ENCODE measurements at places on chromosomes 1 and 21.

GRCh38 chr1:42983253-42983652, 24.6 kb upstream of the SLC2A1 start:
- no peak for DNase-seq

DNA sequence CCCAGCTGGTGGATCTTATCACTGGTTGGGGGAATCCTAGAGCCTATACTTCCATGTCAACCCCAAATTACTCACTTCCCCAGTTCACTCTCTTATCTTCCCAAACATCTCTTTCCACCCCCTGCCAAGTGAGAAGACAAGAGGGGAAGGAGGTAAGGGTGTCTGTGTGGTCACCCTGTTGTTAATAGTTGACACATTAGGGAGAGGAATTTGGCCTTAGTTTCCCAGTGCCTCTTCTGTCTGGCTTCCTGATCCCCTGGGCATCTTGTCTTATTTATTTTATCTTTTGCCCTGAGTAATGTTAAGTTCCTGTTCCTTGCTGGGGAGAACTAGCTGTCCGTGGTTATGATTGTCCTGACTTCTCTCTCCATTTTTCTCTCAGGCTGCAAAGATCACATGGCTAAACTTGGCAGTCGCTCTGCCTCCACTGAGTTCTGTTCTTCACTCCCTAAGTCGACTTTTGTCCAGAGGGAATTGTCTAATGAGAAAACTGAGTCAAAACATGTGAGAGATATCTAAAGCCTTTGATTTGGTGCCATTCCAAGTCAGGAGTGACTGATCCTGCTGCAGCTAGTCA, 157.1 kb upstream of the SYT6 start:
- DNase-seq, result no peak

DNA sequence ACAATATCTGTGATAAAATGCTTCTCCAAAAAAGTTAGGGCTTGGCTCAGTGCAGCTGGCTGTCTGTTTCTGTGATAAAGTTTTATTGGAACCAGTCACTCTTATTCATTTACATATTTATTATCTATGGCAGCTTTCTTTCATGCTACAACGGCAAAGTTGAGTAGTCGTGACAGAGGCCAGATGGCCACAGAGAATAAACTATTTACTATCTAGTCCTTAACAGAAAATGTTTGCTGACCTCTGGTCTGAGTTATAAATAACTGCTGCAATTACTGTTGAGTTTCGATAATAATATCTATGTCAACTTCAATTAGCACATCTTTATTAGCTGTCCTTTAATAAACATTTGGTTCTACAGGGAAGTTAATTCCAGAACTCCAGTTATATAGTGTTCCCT, 180.2 kb upstream of the RUNX1 start:
- DNase-seq, result no peak

GRCh38 chr1:22373252-22373651, 78.4 kb upstream of the ZBTB40 start:
- DNase-seq, result no peak

- peak; percentile 62 for DNase-seq
Measured at GRCh38 chr1:109490029-109490933, 3.6 kb upstream of the CYB561D1 start.

DNA sequence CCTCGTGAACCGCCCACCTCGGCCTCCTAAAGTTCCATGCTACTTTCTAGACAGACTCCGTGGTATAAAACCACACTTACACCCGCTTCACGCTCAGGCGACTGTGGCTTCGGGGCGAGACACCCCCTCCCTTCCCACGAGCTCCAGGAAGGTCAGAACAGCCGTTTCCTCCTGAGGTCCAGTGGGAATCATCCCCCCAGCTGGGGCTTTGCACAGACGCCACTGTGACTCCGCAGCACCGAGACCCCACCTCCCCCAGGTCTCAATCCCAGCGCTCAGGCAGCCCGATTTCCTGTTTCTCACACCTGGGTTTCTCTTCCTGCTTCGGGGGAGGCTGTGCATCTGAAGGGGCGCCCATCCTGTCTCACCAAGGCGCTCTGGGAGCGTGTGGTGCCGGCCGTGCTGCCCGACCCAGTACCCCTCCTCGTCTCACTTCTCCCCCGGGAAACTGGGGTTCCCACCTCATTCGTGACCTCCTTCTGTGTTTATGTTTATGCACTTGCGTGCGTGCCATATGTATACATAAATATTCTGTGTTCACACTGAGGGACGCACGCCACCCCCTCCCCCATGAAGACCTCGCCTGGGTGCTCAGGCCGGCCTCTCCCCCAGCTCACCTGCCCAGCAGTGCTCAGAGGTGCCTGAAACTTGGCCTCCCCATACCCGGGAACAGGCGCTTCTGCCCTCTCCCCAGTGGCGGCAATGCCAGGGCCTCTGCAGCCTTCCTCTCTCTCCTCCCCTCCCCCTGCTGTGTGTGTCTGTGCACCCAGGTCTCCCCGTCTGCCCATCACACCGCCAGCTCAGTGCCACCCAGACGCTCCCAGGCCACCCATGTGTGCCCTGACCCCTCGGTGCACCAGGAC, 14.6 kb downstream of the SLC35E2B start:
- no peak for DNase-seq

DNA sequence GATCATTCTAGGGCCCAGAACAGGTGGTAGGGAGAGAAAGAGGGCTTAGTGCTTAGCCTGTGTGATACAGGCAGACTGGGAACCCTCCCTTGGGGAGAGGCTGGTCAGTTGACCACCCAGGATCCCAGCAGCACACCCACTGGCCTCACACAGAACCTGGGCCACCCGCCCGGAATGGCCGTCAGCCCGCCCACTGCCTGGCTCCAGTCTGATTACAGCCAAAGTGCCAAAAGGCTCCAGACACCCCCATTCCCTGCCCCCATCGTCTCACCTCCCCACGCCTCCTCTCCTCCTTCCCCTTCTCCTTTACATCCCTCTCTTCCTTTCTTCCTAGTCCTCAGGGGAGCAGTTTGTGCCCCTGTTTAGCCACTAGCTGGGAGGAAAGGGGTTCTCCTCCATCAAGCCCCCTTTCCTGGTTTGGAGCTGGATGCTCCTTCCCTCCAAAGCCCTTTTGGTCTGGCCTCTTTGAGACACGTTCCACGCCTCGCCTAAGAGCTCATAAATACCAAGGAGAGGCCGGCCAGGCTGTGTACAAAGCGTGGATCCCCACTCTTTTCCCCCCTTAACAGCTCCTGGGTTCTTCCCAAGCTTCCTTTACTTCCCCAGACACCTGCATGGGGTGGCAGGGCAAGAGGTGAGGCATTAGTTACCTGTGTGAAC, 4.6 kb upstream of the WNT2B start:
- no peak for DNase-seq

DNA sequence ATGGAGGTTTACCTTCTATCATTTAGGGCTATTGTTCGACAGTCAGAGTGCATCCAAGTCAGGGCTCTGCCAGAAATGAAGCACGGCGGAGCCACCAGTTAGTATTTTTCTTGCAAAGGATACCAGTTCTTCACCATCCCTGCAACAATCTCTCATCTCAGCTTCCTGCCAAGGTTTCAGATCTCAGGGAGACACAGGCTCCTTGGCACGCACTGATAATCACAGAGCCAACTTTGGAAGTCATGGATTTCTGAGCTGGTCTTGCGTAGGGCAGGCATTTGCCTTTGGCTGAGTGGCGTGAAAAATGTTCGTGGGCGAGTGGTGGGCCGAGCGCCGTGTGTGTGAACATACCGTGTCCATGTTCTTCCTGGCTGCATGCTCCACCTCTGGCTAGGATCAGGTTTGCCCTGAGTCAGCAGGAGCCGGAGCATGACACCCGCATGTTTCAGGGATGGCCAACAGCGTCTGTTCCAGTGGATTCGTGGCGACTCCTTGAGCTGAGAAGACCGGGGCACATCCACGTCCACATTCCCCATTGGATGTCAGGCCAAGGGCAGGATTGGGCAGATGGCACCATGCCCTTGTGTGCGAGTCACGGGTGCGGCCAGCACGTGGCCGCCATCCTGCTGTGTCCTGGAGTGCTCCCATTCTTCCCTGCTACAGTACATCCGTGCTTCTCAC, 118.5 kb upstream of the C1orf174 start:
- DNase-seq, result no peak

GRCh38 chr21:44377922-44378645, 24.7 kb downstream of the TRPM2 start:
- DNase-seq, result no peak

GRCh38 chr1:19481826-19482398, 3.4 kb downstream of the CAPZB start:
- no peak for DNase-seq

GRCh38 chr1:118914379-118915161, 73.6 kb downstream of the TBX15 start:
- DNase-seq, result no peak

DNA sequence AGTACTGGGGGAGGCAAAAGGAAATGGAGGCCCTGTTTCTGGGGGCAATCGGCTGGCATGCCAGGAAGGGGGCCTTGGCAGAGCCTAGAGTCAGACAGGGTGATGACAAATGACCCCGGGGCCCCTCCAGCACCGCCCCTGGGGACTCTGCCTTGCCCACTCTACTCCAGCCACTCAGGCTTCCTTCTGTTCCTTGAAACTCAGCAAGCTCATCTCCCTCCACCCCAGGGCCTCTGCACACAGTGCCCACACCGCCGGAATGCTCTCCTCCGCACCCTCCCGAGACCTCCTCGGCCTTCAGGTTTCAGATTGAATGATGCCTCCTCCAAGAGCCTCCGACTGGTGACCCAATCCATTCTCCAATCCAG, 122.5 kb upstream of the ZBTB40 start:
- no peak for DNase-seq

DNA sequence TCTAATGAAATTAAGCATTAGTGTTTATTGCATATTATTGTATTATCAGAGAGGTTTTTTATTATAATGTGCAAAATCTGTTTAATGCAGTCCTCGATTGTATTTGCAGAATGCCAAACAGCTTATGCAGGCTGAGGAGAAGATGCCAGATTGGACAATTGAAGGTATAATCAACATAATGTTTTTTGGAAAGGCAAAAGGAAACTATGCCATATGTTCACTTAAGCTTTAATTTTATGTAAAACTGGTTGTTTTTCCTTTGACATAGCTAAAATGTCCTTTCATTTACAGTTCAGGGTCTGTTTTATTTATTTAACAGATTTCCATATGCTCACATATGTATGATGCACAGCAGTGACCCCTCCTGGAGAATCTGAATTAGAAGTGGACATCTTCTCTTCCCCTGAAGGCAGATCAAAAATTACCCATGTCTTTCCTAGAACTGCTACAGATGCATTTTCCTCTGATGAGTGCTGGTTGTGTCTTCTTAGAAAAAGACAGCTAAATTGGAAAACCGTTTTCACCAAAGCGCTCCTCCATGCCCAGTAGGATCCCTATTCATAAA, 143.5 kb upstream of the USH2A start:
- DNase-seq, result no peak

DNA sequence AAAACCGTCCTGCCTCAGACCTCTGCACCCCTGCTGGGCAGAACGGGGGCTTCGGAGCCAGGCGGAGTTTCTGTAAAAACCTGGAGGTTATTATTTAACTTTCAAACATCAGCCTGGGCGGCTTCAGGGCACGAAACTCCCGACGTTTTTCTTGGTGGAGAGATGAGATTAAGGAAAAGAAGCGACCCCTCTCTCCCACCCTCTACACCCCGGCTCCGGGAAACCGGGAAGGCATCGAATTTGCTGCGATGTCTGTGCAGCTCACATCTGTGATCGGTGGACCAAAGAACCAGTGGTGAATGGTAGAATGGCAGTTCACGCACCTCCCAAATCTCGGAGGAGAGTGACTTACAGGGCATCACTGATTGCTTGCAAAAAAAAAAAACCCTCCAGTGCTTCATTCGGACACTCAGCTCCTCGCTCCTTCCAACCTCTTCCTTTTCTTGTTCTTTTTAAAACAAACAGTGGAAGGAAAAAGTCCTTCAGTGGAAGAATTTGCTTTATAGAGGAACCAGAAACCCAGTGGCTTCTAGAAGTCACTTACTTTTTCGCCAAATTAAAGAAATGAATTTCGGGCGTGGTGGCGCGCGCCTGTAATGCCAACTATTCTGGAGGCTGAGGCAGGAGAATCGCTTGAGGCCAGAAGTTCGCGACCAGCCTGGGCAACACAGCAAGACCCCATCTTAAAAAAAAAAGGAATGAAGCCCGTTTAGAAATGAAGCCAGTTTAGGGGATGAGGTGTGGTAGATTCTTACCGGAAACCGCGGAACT, 884 bp downstream of the PHACTR4 start:
- peak; percentile 12 for DNase-seq

DNA sequence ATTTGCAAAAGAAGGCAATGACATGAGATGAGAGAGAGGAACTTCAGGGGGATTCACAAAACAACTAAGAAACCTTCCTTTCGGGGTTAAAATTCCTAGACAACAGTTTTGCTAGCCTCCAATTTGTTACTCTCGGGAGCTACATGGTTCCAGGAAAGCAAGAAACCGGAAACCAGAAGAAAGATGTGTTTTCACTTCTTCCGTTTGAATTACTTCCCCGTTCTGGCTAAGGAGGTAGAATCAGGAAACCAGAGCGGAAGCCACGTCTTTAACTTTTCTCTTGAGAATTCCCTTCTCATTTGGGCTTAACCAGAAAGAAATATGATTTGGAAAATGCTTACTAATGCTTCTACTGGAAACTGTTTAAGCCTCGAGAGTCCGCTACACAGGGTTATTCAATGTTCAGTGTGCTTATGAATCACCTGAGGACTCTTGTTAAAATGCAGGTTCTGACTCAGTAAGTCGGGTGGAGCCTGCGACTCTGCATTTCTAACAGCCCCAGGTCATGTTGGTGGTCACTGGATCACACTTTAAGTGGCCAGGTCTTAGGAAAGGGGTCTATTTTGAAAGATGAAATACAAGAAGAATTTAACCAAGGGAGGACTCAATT, 43.5 kb upstream of the MCOLN3 start:
- no peak for DNase-seq

DNA sequence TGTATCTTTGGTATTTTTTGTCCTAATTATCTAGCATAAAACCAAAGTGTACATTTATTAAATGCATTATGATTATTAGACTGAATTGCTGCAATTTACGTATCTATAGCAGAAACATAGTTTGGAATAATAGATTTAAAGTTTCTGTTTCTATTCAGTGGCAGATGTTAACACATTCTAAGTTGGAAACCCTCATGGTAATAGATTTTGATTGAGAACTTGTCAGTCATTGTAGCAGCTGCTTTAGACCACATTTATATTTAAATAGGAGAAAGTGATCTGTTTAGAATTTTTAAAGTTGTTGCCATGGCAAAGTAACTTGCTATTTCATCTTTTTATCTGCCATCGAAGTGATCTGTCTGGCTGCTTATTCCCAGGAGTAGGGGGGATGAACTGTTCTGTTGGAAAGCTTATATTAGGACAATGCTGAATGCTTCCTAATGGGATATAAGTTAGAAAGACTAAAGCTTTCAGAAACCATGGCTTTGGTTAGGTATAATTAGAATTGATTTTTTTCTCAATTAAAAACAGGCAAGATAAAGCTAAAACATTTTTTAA, 61.6 kb downstream of the HS2ST1 start:
- no peak for DNase-seq

GRCh38 chr1:17121881-17122280, 2.6 kb upstream of the PADI2 start:
- DNase-seq, result no peak

GRCh38 chr1:33359931-33360330, 39.0 kb upstream of the A3GALT2 start:
- no peak for DNase-seq

DNA sequence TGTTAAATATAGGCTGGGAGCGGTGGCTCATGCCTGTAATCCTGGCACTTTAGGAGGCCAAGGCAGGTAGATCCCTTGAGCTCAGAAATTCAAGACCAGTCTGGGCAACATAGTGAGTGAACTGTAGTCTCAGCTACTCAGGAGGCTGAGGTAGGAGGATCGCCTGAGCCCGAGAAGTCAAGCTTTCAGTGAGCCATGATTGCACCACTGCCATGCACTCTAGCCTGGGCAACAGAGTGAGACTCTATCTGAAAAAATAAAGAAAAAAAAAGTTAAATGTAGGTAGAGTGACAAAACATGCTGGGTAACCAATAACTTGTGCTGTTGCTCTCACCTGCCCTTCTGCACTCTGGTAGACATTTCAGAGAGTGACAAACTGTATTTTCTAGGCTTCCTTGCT, 25.0 kb upstream of the SRSF10 start:
- no peak for DNase-seq
